ENCODE measurements at places on chromosomes 13 and 19.

DNA sequence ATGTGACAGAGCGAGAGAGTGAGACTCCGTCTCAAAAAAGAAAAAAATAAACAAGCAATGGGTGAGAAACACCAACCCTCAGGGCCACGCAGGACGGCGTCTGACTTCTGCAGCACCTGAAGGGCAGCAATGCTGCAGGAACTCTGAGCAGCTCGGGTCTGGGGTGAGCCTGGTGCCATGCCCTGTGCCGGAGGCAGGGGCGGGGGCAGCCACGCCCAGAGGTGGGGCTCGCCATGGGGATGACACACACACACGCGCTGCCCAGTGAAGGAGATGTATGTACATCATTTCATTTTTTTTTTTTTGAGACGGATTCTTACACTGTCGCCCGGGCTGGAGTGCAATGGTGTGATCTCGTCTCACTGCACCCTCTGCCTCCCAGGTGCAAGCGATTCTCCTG, 24.3 kb downstream of the GPX4 start:
- DNase-seq, result no peak

DNA sequence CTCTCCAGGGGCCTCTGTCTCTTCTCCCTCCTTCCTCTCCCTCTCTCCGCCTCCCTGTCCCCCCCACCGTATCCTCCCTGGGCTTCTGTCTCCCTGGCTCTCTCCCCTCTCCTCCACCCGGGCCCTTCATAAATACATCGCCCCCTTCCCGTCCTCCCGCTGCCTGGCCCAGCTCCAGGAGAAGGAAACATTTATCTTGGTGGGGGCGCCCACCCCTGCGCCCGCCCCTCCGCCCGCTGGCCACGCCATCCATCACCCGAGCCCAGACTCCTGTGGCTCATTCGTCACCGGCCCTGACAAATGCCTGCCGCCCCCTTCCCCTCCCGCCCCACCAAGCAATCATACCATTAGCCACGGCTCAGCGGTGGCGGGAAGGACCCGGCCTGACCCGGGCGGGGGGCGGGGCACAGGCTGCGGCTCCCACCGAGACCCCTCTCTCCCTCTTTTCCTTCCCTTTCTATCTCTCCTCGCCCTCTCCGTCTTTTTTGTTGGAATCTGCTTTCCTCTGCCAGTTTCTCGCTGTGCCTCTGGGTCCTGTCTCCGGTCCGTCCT, 2.6 kb upstream of the MEIS3 start:
- no peak for DNase-seq

GRCh38 chr13:50948601-50949000, 39.0 kb downstream of the RNASEH2B start:
- DNase-seq, result no peak

DNA sequence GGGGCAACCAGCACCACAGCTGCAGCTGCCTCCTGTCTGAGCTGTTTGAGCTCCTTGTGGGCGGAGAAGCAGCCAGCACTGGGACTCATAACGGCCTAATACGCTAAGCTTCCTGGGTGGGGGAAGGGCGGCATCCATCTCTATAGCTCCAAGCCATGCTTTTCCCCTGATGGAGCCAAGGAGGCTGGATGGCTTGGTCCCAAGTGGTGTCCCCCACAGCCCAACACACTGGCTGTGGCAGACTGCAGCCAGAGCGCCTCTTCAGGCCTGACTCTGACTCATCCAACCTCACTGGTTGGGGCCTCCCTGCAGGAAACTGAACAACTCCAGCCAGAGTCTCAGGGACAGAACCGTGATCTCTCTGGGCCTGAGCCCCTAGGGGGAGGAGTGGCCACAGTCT, 537.3 kb downstream of the SUCLA2 start:
- no peak for DNase-seq

DNA sequence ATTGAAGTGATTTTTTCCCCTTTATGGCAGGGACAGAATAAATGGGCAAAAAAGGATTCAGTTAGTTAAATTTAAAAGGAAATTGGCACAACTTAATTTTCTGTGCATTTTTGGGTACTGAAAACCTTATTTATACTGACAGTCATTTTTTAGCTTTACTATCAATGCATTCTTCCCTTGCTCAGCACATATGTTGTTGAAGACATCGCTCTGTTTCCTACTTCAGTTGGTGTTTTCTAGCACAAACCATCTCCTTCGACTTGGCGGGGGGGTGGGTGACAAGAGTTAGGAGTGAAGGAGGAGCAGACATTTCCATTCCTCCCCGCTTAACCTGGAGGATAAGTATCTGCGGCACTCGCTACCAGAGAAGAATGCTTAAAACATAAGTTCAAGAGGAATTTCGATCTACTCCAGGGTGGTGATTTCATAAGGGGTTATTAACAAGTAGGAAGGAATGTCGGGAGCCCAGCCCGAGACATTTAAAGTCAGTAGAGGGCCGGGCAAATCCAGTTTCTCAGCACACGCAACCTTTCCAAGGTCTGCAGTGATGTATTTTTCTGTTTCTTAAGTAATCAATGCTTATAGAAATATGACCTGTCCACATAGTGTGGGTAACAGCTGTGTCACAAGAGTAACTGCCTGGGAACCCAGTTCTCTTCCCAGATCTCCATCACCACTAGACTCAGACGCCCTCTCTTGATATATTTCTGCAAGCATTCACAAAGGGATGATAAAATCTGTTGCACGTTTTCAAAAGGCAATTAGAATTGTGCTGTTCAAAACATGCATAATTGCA, 525.8 kb downstream of the MYO16 start:
- DNase-seq, result no peak

DNA sequence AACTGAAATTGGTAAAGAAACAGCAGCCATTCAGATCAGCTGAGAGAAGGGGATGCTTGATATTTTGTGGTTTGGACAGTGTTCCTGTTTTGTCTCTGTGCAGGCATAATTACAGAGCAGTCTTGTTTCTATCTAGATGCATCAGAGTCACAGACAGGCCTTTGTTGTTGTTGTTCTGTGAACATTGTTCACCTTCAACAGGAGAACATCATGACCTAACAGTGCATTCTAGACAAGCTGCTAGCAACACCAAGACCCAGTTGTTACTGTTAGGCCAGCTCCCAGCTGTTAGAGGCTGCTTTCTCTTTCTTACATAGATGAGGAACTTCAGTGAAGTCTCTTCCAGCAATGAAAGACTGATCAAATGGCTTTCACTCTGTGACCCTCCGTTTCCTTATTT, 8.5 kb upstream of the LSR start:
- DNase-seq, result no peak

- DNase-seq, result no peak
Measured at GRCh38 chr19:42060117-42060516, 9.9 kb downstream of the GRIK5 start.

DNA sequence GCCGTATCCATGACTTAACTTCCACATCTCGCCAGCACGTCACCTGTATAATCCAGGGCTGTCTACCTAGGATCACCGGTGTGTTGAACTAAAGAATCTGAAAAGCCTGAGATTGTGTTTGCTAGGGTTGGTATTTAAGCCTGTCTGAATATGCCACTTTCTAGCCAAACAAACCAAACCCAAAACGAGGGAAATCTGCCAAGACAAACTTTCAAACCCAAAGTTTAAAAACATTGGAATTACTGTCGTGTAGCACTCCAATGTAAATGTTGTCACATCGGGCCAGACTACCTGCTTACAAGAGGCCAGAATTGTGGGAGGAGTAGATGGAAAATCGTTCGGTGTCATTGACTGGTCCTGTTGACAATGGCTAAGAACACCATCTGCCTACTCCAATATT, 747.8 kb downstream of the EFNB2 start:
- DNase-seq, result no peak

GRCh38 chr13:81637457-81637856, 1296.5 kb upstream of the SPRY2 start:
- DNase-seq, result no peak

GRCh38 chr19:5865772-5866171, 4.6 kb downstream of the FUT5 start:
- no peak for DNase-seq

DNA sequence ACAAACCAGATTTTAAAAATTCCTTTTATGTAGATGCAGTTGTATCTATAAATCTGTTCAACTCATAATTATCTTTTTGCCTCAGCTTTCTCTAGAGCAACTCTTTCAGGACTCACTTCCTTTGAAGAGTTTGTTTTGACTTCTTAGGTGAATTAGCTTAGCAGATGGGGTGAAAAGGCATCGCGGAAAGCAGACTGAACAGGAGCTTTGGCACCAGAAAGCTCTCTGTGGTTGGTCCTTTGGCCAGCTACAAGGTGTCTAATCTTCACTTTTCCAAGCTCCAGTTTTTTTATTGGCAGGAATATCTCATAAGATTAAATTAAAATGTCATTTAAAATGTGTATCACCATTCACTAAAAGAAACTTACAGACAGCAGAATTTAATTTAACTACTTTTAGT, 60.6 kb upstream of the KLF12 start:
- DNase-seq, result no peak

DNA sequence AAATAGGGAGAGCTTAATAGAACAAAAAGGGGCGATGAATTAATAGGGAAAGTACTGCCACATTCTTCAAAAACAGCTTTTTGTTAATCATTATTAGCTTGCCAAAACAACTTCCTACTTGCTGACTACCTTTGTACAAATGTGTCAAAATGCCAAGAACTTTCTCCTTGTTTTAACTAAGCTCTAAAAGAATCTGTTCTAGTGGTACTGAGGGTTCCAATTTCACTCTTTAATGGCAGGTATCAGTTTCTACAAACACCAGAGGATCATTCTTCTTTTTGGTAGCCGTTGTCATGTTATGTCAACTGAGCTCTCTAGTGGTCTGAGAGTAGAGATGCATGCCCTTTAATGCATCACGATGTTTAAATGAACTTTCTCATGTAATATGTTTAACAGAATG, 29.4 kb upstream of the FBXL3 start:
- no peak for DNase-seq

DNA sequence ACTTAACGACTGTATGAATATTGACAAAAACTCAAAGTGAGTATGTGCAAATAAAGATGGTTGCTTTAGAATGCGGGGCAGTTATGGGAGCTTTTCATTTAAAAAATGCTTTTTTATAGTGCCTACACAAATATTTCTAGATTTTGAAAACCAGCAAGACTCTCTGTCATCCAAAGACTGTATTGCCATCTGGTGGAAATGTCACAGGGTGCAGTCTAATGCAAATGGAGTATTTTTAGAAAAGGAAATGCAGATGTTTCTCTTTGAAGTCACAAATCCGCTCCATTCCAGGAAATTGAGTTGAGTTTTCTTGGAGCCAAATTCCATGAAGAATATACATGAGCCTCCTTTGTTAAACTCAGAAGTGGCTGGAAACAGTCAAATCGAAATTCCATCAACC, 2.3 kb upstream of the C1QTNF9B start:
- DNase-seq, result no peak

- no peak for DNase-seq
Measured at GRCh38 chr19:17623224-17623935, 64.8 kb downstream of the UNC13A start.

GRCh38 chr13:94559222-94559795, 36.6 kb downstream of the TGDS start:
- DNase-seq, result no peak

GRCh38 chr13:97654236-97654635, 220.3 kb downstream of the RAP2A start:
- DNase-seq, result no peak

- DNase-seq, result no peak
Measured at GRCh38 chr19:6022570-6023064, 44.7 kb upstream of the RANBP3 start.

DNA sequence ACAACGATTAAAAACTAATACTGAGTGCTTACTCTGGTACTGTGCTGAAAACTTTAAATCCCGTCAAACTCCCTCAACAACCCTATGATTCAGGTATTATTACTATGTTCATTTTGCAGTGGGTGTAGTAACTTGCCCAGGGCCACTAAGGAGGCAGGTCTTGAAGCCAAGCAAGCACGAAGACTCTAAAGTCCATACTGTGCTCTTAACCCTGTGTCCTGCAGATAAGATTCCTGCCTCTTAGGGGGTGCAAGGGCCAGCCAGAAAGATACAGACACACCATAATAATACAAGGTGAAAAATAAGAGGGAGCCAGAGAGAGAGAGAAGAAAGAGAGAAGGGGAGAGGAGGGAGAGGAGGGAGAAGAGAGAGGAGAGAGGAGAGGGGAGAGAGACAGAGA, 95.5 kb downstream of the CDADC1 start:
- no peak for DNase-seq

DNA sequence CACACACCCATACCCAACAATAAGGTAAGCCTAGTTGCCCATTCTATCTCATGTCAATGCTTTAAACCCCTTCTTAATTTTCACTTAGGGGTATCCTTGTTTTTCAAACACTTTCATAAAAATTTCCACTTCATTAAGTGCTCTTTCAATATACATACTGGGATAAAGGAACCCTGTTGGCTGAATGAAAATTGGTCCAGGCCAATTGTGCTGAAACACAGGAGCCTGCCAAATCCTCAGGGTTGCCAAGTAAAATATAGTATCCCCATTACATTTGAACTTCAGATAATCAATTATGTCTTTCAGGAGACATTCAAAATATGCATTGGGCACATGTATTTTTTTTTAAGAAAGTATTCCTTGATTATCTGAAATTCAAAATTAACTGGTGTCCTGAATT, 1131.1 kb downstream of the SLITRK1 start:
- no peak for DNase-seq

GRCh38 chr19:33282036-33282671, 20.2 kb downstream of the CEBPA start:
- no peak for DNase-seq

GRCh38 chr19:39927076-39927475, 7.4 kb downstream of the FCGBP start:
- DNase-seq, result no peak

GRCh38 chr19:19304186-19304965, 15.9 kb downstream of the SUGP1 start:
- no peak for DNase-seq

DNA sequence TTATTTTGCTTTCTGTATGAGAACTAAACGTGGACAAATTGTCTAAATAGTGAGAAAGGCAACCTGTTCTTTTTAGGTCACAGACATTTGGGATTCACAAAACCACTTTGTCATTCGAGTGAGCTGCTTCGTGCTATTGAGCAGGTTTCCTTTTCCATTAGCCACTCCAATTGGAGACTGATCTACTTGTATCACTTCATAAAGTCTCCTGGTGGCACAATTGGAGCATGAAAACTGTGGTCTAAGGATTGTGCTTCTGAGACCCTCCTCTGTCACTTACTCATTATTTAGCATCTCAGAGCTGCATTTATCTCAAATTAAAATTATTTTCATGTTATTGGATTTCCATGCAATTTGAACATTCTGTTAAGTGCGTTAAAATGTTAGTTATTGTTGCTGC, 397.7 kb downstream of the TDRD3 start:
- DNase-seq, result no peak

DNA sequence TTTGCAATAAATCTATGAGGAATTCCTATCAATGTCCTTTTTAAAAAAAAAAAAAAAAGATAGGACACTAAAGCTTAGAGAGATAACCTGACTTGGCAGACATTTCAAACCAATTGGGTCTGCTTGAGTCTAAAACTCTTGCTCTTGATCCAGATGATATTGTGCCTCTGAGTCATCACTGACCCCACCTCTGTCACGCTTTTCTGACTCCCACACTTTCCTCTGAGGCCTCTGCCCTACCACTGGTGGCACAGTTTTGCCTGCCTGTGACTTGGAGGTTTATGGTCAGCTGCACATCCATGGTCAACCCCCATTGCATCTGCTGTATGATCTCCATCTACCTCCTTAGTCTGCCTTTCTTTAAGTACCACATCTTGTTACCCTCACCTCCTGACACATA, 328.7 kb downstream of the SPRY2 start:
- no peak for DNase-seq
